ENCODE measurements at places on chromosomes 12 and 14.

DNA sequence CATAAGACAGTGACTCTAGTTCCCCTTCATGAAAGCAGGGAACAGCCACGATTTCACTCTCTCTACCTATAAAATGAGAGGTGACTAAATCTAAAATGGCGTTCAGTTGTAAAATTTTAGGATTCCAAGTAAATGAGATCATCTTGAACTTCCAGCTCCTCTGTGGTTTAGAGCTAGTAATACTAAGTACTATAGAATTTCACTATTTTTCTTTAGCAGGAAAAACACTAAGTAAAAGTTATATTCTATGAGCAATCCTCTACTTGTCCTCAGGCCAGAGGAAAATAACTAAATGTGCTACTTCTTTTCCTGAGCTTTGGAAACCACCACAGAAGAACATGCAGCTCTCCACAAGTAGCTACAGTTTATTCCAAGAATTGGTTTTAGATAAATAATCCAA is 55.6 kb downstream of the NIN start:
- DNase-seq = no peak

DNA sequence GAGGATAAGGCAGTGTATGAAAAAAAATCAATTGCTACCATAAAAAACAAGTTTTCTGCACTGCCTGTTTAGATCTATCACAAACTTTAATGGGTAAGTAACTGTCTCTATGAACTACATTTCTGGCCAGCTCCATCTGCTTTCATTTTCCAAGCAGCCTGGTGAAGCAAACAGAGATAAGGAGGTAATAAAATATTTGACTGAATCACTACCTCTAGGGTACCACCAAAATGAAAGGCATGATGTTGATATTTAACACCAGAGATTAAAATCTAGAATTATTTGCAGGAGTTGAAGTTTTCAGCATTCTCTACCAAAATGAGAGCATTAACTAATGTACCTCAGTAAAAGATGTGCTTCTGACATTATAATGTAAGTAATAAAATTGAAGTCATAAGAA is 863.5 kb upstream of the MGAT4C start:
- DNase-seq = no peak

GRCh38 chr12:103799857-103800771 is 40.9 kb downstream of the NT5DC3 start:
- DNase-seq = no peak

DNA sequence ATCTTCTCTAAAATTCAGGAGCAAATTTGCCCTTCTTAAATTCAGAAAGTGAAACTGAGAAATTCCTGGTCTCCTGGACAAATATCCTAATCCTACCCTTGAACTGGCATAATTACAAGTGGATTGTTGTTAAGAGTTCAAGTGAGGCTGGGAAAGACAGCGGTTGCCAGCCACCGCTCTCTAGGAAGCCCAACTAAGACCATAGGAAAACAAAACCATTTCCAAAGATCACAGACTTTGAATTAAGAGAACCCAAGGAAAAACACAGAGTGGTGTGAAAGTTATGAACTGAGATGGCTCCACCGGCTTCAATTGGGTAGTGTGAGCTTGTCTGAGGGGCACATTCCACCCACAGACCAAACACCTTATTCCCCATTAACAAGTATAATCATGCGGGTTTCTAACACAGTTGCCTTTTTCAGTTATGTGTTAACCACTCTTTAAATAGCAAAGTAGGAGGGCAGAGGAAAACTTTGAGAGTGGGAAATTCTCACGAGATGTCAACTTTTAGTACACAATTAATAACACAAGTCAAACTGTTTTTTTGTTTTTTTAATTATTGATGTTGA is 1628.8 kb upstream of the SEL1L start:
- no peak for DNase-seq

- no peak for DNase-seq
Measured at GRCh38 chr12:59650588-59651228, 54.9 kb downstream of the SLC16A7 start.

DNA sequence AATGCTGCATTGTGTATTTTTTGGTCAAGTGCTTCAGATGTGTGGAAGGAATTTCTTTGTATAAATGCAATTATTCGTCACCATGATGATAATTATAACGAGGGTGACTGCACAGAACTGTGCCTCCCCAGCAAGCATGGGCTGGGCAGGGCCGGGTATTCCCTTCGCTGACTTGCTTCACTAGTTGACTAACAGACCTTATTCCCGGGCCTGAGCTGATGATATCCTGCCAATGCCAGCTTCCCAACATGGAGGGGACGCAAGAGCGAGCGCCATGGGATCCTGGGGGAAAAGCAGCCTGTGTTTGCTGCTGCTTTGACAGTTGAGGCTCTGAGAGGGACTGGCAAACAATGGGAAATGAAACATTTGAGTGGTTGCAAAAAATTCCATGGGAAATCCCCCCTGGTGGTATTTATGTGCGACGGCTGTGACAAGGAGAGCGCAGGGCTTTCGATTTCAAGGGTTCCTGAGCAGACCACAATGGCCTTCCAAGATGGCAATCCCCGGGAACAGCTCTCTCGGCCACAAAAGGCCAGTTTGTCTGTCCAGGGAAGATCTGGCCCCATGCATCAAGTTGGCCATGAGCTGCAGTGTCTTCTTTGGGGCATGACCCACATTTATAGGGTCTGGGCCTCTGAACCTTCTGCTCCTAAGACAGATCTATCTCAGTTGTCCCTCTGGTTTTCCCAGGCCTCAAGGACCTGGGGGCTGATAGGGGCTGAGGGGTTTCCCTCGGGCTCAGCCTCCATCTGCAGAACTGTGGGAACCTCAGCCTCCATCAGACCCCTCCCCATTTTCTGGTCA is 21.9 kb upstream of the MAP1LC3B2 start:
- no peak for DNase-seq

- DNase-seq = no peak
Measured at GRCh38 chr12:62834971-62835547, 99.9 kb downstream of the PPM1H start.

GRCh38 chr12:1445807-1446206 is 148.6 kb downstream of the FBXL14 start:
- DNase-seq = no peak

DNA sequence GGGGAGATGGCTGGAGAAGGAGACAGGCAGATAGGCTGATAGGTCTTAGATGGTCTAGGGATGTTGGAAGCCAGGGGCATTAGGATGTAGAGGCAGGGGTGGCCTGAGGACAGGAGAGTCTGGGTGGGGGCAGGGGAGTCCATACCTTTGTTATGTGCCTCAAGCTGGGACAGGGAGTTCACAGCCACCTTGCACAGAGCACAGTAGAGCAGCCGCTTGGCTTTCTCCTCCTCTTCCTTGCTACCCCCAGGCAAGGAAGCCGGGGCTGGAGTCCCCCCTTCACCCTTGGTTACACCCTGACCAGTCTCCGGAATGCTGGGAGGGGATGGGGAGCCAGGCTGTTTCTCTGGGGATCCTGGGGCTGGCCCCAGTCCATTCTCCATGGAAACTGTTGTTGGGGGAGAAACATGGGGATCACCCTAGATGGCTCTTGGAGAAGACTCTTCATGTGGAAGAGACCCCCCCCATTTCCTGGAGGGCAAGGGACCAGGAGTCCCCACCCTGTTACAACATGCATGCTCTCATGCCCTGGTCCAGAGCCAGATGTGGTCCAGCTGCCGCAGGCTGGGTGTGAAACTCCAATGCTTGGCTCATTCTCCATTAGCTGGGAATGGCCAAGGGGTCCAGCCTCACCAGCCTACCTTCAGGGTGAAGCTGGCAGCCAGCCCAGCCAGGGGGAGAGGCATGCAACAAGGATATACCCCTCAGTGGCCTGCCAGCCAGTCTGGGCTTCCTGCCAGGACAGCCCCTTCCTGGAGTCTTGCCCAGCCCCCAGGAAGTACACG is 7.2 kb upstream of the GPR84 start:
- no peak for DNase-seq

- no peak for DNase-seq
Measured at GRCh38 chr12:56954958-56955355, 2.5 kb downstream of the RDH16 start.

GRCh38 chr12:121807642-121808347 is 4.0 kb downstream of the SETD1B start:
- DNase-seq = no peak

All from activated CD8-positive, alpha-beta memory T cell treated with anti-CD3 and anti-CD28 coated beads for 1 hour (primary cell).